ENCODE measurements at places on chromosomes 7 and 10.

DNA sequence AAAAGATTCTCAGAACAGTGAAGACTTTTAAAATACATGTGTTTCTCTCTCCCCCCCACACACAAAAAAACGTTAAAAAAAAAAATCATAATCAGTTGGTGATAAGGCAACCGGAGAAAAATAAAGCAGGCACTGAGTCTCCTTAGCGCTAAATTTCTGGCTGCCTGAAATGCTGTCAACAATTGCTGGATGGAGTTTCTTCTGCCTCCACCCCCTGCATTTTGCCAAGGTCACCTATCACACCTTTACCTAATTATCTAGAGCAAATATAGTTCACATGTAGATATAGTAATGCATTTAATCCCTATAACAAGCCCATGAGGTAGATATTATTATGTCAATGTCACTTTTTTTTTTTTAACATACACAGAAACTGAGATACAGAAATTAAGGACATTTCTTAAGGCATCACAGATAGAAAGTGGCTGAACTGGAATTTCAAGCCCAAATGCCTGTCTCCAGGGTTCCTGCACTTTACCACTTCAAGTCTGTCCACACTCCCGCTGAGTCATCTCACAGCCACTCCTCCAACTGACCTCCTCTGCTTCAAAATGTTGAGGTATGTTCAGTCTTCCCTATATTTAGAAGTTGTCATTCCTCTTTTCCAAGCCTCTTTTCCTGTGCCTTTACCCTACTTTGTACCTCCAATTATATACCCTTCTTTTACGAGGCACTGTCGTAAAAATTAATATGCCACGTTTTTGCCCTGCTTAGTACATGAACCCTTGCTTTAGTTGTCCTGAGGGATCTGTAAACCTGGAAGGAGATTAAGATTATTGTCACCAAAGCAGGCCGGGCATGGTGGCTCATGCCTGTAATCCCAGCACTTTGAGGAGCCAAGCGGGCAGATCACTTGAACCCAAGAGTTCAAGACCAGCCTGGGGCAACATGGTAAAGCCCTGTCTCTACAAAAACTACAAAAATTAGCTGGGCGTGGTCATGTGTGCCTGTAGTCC is 72.8 kb upstream of the MPP7 start:
- peak; percentile 58 for DNase-seq

DNA sequence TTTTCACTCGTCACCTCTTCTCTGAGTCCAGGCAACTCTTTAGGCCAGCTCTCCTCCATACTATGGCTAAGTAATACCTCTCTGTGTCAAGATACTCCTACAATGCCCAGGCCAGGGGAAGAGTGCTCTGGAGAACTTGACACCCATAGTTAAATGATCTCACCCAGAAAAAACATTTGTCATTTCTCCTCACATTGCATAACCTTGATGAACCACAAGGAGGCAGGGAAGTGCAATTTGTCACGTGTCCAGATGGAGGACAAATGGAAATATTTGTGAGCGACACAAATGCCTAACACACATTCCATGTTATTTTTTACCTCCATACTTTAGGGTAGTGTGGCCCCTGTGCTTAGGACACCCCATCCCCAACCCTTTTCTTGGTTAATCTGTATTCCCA is 78.3 kb downstream of the HTR7 start:
- peak; percentile 34 for DNase-seq

GRCh38 chr7:112449353-112449752 is 907 bp upstream of the IFRD1 start:
- DNase-seq, result peak; percentile 16

DNA sequence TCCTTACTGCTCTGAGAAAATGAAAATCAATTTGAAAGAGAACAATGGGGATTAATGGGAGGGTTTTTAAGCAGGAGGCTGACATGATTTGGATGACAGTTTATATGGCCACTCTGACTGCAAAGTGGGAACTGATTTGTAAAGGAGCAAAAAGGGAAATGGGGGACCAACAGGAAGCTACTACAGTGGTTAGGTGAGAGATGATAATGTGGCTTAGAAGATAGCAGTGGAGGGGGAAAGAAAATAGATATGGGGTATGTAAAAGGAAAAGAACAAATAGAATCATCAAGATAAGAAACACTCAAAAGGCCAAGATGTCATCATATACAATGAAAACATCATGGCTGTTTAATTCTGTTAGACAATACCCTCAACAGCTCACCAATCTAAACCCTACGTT is 177.5 kb downstream of the ANK3 start:
- no peak for DNase-seq

DNA sequence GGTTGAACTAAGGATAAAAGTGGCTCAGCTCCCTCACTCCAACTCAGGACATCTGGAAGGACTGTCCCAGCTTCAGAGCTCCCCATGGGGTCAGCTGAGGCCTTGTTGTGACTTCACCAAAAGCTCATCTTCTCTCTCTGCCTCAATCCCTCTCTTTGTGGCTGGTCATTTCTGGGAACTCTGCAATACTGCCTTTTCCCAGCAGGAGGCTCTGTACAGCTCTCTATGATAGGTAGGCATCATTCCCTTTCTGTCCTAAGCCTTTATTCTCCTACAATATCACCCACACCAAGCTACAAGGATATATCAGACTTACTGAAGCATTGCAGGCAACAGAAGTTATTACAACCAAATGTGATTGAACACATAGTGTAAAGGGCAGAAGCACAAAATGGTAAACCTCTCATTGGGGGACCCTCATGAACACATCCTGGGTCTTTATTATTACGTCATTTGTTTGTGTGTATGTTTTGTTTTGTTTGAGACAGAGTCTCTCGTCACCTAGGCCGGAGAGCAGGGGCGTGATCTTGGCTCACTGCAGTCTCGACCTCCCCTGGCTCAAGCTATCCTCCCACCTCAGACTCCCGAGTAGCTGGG is 36.7 kb upstream of the PRPS1L1 start:
- peak; percentile 34 for DNase-seq

- DNase-seq, result peak; percentile 18
Measured at GRCh38 chr7:91434836-91435235, 170.6 kb downstream of the FZD1 start.

DNA sequence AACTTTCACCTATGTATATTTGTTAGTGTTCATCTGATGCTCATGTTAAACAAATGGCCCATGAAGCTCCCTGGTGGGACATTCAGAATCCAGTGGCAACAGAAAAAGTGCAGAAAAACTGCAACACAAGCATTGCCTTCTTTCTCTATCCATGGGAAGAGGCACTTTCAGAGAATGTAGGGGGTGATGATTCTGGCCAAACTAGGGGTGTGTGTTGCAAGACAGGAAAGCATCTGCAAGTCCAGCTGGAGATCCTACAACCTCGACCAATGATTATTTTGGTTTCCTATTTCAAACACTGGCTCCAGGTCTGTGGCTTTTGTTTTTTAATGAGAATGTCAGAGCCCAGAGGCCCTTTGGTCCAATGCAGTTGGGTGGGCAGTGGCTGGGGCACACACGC is 198.7 kb downstream of the CXCL12 start:
- DNase-seq, result peak; percentile 75

GRCh38 chr7:232410-233248 is 40.3 kb downstream of the FAM20C start:
- peak; percentile 85 for DNase-seq

- DNase-seq, result no peak
Measured at GRCh38 chr10:50461834-50462233, 161.9 kb downstream of the SGMS1 start.

- DNase-seq, result no peak
Measured at GRCh38 chr10:109430799-109431198, 492.5 kb downstream of the XPNPEP1 start.

GRCh38 chr7:1641661-1642260 is 28.3 kb upstream of the ELFN1 start:
- DNase-seq, result no peak

DNA sequence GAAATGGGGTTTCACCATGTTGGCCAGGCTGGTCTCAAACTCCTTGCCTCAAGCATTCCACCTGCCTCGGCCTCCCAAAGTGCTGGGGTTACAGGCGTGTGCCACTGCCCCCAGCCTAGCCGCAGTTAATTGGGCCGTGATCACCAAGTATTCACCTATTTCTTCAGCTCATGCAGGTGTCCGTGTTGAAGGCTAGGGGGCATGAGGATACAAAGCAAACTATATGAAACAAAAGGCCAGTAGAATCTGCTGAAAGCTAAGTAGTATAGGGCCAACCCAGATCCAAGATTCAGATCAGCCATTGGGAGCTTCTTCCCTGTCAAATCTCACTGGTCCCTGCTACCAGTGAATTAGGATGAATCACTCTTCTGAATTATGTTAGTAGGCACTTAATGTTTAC is 73.4 kb downstream of the LRRC4 start:
- no peak for DNase-seq

DNA sequence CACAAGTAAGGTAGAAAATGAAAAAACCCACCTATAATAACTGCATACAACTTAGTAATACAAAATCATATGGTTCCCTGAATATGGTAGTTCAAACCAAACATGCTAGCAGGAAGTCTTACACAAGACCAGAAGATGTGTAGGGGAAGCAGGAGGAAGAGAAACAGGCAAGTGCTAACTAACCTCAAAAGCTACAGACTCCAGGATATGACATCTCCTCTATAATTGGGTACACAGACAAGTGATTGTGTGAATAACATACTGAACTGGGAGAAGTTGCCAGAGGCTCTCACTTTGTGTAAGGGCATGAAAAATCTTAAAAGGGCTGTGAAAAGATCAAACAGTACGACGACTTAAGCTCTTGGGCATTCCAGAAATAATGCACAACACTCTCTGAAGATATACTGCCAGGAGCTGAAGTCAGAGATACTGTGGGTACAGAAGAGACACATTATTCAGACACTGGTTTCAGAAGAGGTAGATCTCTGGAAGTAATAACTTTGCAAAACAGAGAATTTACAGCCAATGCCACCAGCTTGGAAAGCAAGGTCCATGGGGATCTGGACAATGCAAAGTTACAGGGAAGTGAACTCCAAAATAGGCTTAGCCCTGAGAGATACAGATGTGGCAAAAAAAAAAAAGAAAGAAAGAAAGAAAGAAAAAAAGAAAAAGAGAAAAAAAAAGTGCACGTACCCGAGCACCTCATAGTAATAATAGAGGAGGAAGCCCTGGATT is 767.2 kb downstream of the TNS3 start:
- DNase-seq, result peak; percentile 25

DNA sequence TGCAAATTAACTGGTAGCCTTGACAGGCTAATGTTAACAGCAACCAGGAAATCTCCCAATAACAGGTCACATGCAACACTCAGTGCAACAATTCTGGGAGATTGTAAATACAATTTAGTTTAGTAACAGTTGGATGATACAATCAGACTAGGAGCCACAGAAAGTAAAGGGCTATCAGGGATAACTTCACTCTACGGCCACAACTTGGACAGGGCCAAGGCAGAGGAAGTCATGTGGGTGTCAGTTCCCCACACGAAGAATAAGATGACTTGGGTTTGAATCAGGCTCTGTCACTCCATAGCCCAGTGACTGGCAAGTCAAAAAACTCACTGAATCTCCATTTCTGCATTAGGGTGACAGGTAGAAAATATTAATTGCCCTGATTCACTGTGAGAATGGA is 217.3 kb upstream of the CCDC6 start:
- DNase-seq, result no peak

GRCh38 chr7:50307368-50308032 is 3.0 kb downstream of the IKZF1 start:
- no peak for DNase-seq

- peak; percentile 17 for DNase-seq
Measured at GRCh38 chr7:143172354-143172753, 10.9 kb upstream of the TAS2R39 start.

GRCh38 chr7:48096273-48096672 is 7.2 kb downstream of the UPP1 start:
- DNase-seq, result no peak

GRCh38 chr7:102841290-102841689 is 71.5 kb upstream of the LRRC17 start:
- DNase-seq, result peak; percentile 79

DNA sequence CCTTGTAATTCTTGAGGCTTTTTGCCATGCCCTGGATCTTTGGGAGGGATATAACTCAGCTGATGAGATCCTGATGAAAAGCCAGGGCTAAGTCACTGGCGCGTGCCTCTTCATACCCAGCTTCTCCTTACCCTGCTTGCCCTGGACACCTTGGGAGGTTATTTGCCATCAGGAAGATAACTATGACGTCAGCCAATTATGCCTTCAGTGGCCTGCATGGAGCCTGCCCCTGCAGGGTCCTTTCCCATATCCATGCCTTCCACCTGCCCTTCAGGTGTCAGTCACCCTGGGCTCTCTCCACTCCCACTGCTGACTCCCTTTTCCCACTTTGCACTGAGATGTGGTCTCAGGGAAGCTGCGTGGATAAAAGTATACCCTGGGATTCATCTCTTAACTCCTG is 520.1 kb downstream of the SORCS3 start:
- no peak for DNase-seq

GRCh38 chr10:92238054-92238585 is 52.8 kb downstream of the CPEB3 start:
- DNase-seq, result peak; percentile 24

- DNase-seq, result no peak
Measured at GRCh38 chr7:71808115-71808514, 604.0 kb downstream of the CALN1 start.

DNA sequence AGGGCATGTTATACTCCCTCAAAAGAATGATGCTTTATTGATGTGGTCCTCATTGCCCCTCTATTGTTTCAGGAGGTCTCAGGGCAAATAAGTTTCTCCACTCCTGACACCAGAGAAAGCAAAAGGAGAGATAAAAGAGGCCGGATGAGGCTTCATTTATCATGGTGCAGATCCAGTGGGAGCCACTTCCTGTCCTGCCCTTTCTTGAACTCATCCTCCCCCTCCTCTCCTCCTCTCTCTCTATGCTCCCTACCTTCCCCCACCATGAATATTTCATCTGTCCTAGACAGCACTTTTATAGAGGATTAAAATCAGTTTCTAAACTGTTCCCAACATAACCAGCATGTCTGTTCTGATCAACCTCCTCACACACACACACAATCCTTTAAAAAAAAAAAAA is 172.2 kb upstream of the KMT2E start:
- no peak for DNase-seq

DNA sequence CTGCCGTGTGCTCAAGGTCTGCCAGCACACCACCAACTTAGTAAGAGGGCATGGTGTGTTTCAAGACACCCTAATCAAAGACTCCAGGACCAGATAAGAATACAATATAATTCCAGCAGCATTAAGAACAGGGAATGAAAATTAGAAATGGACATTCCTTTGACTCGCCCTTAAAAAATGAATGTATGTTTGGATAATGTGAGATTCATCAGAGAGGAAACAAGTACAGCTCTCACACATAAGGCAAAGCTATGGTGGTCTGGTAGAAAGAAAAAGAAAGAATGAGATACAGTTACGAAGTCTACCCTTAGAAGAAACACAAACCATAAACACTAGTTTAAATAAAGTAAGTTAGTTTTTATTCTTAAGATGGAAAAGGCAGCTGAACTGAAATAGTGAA is 174.8 kb upstream of the ANK3 start:
- DNase-seq, result no peak

GRCh38 chr10:69845574-69846292 is 44.0 kb downstream of the COL13A1 start:
- no peak for DNase-seq

Data from choroid plexus epithelial cell (primary cell).